ENCODE measurements at places on chromosomes 1 and 21. TPM values are rescaled to one million over a fixed set of nuclear protein-coding genes. Genes with fewer than 3 reads are reported as not detected.

Gene COL11A1
- polyA plus RNA-seq = not detected

Gene KIF26B
- polyA plus RNA-seq = 0.52 TPM

Gene CELA2A
- polyA plus RNA-seq = not detected

Gene CCDC17
- 1.0 TPM for polyA plus RNA-seq

Gene FAM72C
- not detected for polyA plus RNA-seq

Gene KCNE2
- polyA plus RNA-seq = 0.80 TPM

Gene S100A9
- polyA plus RNA-seq = 41.9 TPM

Gene HES3
- not detected for polyA plus RNA-seq

Gene INPP5B
- polyA plus RNA-seq = 8.4 TPM

Gene RXFP4
- polyA plus RNA-seq = 0.32 TPM

Gene HSD3B1
- not detected for polyA plus RNA-seq

Gene HES4
- polyA plus RNA-seq = 15.8 TPM

Gene HMGB4
- not detected for polyA plus RNA-seq

Gene POU3F1
- not detected for polyA plus RNA-seq

Gene OPRD1
- not detected for polyA plus RNA-seq

Gene TDRD10
- polyA plus RNA-seq = 2.3 TPM

Gene YARS1
- polyA plus RNA-seq = 24.8 TPM

Gene AMPD1
- not detected for polyA plus RNA-seq

Gene CLDN17
- polyA plus RNA-seq = not detected

Gene CD1B
- not detected for polyA plus RNA-seq
